ENCODE measurements at places on chromosomes 4 and X.

GRCh38 chrX:80335062-80335830 is 85.0 kb upstream of the TENT5D start:
- no peak for DNase-seq

- DNase-seq, result no peak
These were observed 90.0 kb downstream of the SORBS2 start for GRCh38 chr4:185722029-185722316.

DNA sequence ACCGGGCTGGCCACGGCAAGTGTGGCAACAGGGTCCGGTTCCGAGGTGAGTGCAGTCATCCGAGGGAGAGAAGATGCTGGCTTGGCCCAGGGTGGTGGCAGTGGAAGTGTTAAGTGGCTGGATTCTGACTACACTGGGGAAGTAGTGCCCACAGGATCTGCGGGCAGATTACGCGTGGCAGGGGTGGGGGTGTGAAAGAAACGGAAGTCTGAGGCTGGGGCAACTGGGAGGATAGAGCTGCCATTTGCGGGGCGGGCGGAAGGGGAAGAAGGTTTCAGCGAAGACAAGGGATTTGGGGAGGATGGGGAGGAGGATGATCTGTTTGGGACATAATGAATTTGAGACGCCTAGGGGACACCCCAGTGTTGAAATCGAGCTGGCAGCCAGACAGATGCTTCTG is 5.3 kb downstream of the RS1 start:
- DNase-seq, result no peak

GRCh38 chr4:13325744-13326143 is 158.4 kb downstream of the RAB28 start:
- no peak for DNase-seq

DNA sequence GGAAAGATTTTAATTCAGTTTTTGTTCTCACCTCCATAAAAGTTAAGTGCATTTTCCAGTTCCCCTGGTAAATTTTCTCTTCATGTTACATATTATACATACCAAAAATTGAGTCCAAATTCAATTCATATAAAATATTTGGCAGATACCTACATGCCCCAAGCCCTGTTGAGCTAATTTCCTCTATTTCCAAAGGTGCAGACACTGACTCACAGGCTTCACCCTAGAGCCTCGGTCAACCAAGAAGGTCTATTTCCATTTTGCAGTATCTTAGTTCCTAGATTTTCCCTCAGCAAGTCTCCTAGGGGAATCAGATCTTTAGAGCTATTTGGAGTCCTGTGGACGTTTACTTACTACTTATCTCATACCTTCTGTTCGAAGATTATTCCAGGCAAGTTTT is 174.4 kb downstream of the TSPAN5 start:
- no peak for DNase-seq

- no peak for DNase-seq
These were observed 517.5 kb upstream of the GRIA3 start for GRCh38 chrX:122666601-122667000.
